SK-N-SH (cell line): ENCODE measurements at places on chromosomes 11 and 22. TPM values are rescaled to one million over a fixed set of nuclear protein-coding genes. Genes with fewer than 3 reads are reported as not detected.

Gene MAP6
- 11.1 and 13.1 TPM in 2 replicates for polyA plus RNA-seq

Gene CRYBB1
- 0.05 TPM in 1 of 2 replicates, not detected in the other for polyA plus RNA-seq

- H3K27ac ChIP-seq: no peak overlapping the region
- DNase-seq: no peak
- H3K4me1 ChIP-seq: peaks cover 5% of the 10 kb centered on the region; the same call in 1 of the 2 replicates
- H3K27me3 ChIP-seq: no peaks in the 10 kb centered on the region
- no peak overlapping the region for H3K4me3 ChIP-seq
Observed at GRCh38 chr11:121881806-121882205, 234.2 kb downstream of the BLID start.

DNA sequence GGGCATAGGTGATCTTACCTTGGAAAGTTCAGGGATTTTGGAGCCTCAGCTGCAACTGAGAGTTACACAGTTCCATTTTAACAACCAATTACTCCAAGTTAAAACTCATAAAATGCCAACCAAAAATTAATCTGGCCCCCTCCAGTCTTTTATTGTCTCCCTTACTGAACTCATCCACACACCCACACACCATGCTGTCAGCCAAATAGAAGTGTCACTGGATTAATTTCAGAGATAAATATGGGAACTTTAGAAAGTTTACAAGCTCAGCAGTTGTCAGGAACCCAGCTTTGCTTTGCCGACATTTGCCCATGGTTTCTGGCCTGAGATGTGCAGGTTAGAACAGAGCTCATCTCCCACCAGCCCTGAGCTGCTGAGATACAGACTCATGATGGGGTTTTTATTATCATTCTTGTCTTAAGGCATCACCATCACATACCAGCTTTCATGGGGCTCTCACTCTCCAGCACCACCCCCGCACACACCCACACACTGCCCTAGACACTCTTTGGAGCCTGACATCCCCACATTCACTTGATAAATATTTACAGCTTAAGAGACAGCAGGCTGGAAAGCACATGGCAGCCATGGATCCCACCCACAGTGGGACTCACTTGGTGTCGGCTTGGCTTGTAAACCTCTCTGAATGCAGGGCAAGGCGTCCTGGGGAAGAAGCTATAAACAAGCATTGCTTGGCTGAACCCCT, 23.7 kb upstream of the CTR9 start:
- no peaks in the 10 kb centered on the region for H3K27me3 ChIP-seq
- peaks cover 2% of the 10 kb centered on the region; the same call in 1 of the 2 replicates for H3K4me1 ChIP-seq
- H3K36me3 ChIP-seq: no peaks in the 10 kb centered on the region
- no peak for DNase-seq
- no peak overlapping the region for H3K27ac ChIP-seq
